ENCODE measurements at places on chromosomes 7 and 10.

GRCh38 chr7:132337450-132338080, 238.7 kb downstream of the PLXNA4 start:
- DNase-seq = no peak

DNA sequence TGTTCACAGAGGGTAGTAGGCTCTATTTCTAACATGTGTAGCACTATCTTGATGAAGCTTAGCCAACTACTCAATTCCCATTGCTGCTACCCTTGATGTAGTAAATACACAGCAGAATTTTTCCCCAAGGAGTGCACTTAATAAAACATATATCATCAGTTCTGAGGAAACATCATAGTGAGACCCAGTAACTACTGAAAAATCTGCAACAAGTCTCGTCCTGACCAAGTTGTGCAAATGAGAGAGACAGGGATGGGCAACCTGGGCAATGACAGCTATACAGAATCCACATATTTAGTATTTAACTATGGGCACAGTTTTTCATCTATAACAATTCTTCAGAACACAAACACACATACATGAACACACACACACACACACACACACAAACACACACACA, 1073.8 kb upstream of the SORCS1 start:
- DNase-seq = no peak

DNA sequence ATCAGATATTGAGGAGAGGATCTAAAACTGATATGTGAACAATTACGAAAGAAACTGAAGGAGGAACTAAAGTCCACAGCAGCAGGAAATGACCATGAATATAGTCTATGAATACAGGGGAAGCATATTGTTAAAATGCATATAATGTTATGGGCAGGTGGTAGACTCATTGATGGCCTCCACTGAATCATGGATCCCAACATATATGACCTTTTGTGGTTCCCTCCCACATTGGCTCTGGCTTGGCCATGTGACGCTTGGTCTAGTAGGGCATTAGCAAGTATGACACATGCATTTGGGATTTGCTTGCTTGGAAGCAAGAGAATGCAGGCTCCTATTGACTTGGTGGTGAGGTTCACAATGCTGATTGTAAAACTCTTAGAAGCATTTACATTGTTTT, 55.2 kb upstream of the RAB18 start:
- peak; percentile 55 for DNase-seq

DNA sequence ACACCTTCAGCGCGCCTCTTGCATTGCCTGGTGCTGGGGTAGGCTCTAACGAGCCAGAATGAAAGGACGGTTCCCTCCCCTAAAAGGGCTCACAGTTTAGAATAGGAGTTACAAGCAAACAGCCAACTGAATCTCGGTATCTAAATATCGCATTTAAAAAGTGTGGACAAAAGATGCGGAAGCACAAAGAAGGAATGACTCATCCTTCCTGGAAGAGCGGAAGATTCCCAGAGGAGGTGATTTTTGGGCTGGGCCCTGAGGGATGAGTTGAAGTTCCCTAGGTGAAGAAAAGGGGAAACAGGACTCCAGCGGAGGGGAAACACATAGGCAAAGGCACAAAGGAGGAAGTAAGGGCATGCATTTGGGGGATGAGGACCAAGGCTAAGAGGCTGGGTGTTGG, 29.9 kb downstream of the SRRM3 start:
- DNase-seq = no peak

- DNase-seq = peak; percentile 59
Observed at GRCh38 chr10:91410638-91411371, 661 bp downstream of the HECTD2 start.

DNA sequence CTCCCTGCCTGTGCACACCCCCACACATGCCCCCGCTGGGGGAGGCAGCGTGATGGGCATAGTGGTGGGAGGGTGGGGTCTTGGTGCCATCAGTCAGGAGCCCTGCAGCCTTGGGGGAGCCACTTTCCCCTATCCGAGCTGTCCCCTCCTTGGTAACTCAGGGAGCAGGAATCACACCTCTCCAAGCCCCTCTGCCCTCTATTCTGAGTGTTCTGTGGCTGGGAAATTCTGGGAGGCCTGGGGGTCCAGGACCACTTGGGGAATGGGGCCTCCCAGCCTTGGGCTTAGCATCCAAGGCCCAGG, 11.3 kb downstream of the DPYSL4 start:
- DNase-seq = no peak

GRCh38 chr7:92880212-92881090, 44.1 kb upstream of the CDK6 start:
- peak; percentile 17 for DNase-seq

GRCh38 chr7:84637568-84638338, 443.2 kb upstream of the SEMA3A start:
- peak; percentile 95 for DNase-seq

GRCh38 chr7:2607122-2607922, 24.5 kb upstream of the TTYH3 start:
- no peak for DNase-seq

DNA sequence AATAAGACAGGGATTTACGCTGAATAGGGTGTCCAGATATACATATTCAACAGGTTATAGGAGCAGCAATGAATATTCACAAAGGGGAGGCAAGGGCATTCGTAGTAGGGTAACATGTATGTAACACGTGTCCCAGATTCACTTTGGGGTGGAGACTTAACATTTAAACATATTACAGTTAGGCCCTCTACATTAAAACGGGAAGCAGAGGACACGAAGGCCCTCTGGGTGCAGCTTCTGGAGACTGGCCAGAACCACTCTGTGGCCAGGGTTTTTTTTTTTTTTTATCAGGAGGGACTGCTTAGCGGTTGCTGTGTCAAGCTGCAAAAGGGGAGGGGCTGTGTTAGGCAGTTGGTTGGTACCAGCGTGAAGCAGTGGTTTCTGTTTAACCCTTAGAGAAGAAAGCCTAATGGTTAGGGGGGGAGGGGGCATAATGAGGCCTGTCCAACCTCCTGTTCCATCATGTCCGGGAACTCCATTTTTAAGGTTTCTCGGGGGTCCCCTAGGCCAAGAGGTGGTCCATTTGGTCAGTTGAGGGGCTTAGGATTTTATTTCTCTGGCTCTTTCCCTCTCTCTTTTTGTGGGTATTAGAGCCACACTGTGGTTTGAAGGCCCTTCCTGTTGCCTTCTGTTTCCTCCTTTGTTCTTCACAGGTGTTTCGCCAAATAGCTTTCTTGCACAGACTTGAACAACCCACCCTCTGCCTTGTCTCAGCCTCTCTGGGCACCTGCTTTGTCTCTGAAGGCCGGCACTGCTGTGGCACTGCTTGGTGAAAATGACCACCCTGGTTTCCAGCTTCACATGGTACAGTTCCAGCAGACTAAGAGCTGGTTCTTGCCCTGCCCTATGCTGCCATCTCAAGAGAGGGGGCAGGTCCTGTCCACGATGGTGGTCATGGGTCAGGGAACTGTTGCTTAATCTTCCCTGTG, 26.4 kb downstream of the PRF1 start:
- peak; percentile 71 for DNase-seq

GRCh38 chr7:158657189-158657746, 47.3 kb downstream of the NCAPG2 start:
- no peak for DNase-seq

DNA sequence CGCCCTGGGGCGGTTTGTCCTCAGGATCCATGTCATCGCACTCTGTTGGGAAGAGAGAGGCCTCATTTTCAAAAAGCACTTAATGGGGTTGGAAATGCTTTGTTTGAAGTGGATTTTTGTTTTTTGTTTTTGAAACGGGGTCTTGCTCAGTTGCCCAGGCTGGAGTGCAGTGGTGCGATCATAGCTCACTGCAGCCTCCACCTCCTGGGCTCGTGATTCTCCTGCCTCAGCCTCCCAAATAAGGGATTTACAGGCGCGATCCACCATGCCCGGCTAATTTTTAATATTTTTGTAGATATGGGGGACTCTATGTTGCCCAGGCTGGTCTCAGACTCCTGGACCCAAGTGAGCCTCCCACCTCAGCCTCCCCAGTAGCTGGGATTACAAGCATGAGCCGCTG, 735 bp downstream of the FKBP6 start:
- DNase-seq = no peak

GRCh38 chr10:113139699-113140098, 189.7 kb downstream of the TCF7L2 start:
- DNase-seq = peak; percentile 50

GRCh38 chr7:95470452-95470851, 15.3 kb upstream of the ASB4 start:
- DNase-seq = peak; percentile 92

GRCh38 chr10:100744987-100745881, at the start of gene PAX2:
TSS of gene PAX2 (plus strand) at chr10:100745582. CDS start at chr10:100746261, 679 bp downstream.
- no peak for DNase-seq

DNA sequence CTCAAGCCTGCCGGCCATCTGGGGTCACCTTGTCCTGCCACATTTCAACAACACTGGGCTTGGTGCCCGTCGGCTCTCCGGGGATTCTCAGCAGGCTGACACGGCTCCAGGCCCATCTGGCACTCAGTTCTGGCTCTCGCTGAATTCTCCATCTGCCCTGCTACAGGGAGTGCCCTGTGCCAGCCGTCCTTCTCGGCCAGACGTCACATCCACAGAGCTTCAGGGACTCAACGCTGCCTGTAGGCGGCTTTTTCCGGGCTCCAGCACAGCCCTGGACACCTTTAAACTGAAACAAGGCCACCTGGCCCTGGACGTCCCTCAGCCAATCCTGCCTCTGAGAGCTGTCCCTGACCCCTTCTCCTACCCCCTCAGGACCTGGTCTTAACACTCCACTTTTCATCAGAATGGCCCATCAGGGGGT, 43.0 kb downstream of the TMEM130 start:
- DNase-seq = no peak

DNA sequence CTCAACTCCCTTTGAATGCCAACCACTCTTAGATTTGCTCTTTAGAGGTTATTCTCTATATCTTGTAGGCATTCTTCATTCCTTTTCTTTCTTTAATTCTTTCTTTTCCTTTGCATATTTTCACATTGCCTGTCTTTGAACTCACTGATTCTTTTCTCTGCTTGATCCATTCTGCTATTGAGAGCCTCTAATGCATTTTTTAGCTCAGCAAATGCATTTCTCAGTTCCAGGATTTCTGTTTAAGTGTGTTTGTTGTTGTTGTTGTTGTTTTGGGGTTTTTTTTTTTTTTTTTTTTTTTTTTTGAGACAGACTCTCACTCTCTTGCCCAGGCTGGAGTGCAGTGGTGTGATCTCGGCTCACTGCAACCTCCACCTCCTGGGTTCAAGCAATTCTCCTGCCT, 71.6 kb downstream of the FBXL13 start:
- no peak for DNase-seq

DNA sequence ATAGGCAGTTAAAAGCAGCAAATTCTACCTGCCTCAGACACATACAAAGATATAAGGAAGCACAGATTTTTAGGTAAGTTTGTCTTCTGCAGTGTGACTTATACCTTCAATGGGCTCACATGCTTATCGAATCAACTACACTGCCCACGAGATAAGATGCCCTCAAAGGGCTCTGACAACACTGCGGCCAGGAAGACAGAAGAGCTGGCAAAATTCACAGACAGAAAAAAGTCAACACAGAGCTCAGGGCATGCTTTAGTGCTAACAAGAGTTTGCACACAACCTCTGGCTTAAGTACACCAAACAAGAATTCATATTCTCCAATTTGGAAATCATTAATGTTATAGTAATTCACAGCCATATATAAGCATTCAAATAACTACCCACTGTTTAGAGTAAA, 62.3 kb downstream of the LARP4B start:
- no peak for DNase-seq

- DNase-seq = peak; percentile 50
Observed at GRCh38 chr7:85185424-85186082, 1.3 kb downstream of the SEMA3D start.

GRCh38 chr7:108071551-108071950, 58.6 kb downstream of the LAMB4 start:
- no peak for DNase-seq

GRCh38 chr7:157271315-157271990, 65.4 kb upstream of the DNAJB6 start:
- DNase-seq = peak; percentile 64

GRCh38 chr7:5466551-5466950, 42.9 kb upstream of the TNRC18 start:
- DNase-seq = no peak

DNA sequence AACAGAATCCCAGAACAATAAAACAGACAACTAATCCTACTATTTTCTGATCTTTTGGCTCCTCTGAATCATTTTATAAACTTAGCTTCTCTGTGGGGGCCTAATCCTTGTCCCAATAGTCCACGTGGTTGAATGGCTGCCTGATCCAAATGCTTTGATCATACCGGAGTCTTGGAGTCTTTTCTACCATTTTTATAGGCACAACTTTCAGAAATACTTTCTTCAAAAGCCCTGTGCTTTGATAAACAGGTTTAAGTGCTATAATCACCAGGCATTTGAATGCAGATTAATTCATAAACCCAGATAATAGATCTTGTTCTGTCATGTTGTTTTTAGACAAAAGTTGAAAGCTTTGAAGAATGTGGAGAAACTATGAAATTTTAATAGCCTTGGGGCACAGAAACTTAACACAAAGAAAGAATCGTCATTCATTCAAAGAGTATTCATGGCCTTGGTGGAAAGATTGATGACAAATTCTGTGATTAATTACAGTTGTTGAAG, 163.7 kb downstream of the AHR start:
- DNase-seq = no peak

DNA sequence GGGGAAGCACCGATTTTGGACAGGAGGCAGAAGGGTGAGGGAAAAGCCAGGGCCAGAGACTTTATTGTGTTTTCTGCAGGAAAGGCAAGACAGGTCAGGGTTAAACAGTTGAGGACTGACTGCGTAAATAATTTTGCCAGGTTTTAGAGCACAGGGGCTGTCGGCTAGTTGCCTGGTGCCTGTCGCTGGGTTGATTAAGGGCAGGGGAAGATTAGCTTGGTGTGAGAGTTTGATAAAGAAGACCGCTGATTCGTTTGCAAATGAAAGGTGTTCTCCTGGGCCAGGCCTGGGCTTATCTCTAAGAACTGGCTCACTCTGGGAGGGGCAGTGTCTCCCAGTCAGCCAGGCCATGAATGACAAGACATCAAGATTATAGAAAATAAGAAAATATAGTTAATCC, 75.6 kb downstream of the SLC37A3 start:
- no peak for DNase-seq

DNA sequence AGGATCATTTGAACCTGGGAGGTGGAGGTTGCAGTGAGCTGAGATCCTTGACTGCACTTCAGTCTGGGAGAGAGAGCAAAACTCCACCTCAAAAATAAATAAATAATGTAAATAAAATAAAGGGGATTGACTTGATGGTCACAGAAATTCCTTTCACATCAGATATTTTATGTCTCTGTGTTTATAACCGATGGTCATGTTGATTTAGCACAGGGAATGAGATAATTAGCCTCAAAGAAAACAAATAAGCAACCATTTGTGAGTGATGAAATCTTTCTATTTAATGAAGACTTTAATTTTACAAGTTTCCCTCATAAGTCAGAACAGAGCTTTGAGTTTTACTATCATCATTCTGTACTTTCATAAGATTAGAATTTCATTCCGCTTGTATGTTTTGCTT, 64.8 kb upstream of the NUPR2 start:
- no peak for DNase-seq

- no peak for DNase-seq
Observed at GRCh38 chr10:97331153-97331703, 3.3 kb downstream of the FRAT2 start.
